ENCODE measurements at places on chromosomes 1 and 21.
A peak's percentile ranks its signal among the peaks of the same experiment; 100 is the strongest.

- no peak for DNase-seq
These were observed 25.5 kb upstream of the CREG1 start for GRCh38 chr1:167578939-167579521.

GRCh38 chr1:4061521-4062031 lies 161.5 kb upstream of the C1orf174 start:
- no peak for DNase-seq

- DNase-seq = peak; percentile 52
These were observed 25.5 kb downstream of the CD34 start for GRCh38 chr1:207885129-207886032.

DNA sequence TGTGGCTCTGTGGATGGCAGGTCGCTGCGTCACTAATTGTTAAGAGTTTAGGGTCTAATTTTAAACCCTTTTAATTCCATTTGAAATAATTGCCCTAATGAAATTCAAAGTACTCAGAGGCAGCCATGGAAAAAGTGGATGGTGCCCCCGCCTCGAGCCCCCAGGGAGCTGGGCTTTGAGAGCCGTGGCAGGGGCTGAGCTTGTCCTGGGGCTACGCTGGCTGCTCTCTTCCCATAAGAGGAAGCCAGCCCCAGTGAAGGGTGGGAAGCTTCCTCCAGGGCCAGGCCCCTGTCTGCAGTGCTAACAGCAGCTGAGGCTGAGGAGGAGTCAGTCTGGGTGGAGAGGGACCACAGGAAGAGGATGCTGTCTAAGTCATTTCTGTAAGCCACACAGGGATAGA lies 315.0 kb upstream of the POU3F1 start:
- DNase-seq = no peak

GRCh38 chr1:55747408-55747841 lies 532.3 kb upstream of the USP24 start:
- DNase-seq = no peak

- DNase-seq = no peak
These were observed 11.2 kb downstream of the SFT2D2 start for GRCh38 chr1:168236836-168237611.

DNA sequence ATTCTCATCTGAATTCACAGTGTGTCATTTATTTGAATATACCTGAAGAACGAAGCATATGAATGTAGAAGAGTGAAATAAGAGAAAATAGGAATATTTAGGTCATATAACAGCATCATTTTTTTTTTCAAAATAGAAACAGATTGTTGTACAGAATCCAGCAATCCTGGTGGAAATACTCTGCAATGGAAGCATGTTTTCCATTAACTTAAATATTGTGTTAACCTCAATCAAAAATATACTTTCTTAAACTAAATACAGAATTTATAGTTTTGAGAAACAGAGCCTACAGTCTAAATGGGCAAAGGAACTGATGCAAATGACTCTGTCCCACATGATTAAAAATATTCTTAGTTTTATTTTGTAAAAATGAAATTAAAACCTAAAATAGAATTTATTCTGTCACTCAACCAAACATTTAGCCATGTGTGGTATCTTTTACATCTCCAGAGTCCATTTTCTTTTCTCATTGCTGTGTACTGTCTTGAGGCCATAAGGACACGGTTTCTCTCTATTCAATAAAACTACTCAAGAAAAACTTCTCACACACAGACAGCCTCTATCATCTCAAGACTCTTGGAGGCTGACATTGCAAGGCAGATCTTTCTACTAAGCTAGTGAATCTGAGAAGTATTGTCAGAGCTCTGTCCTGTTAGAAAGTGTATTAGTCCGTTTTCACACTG lies 322.6 kb downstream of the LTN1 start:
- DNase-seq = no peak

- DNase-seq = no peak
These were observed 51.2 kb downstream of the B3GALT5 start for GRCh38 chr21:39663742-39664492.

GRCh38 chr1:42258218-42258617 lies 76.8 kb downstream of the FOXJ3 start:
- DNase-seq = no peak

DNA sequence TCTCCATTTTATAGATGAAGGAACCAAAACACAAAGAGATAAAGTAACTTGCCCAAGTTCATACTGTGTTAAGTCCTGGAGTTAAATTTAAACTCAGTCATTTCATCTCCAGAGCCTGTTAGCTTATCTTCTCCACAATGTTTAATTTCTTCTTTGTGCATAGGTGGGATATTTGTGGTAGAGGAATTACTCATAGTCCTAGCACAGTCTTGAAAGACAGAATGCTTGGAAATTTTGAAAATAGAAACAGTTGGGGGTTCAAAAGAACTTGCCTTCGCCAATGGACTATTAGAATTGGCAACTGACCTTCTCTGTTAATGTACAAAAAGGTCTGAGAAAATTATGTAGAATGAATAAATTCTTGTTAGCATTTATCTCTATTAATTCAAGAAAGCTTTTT lies 832.0 kb upstream of the PRMT6 start:
- DNase-seq = no peak

DNA sequence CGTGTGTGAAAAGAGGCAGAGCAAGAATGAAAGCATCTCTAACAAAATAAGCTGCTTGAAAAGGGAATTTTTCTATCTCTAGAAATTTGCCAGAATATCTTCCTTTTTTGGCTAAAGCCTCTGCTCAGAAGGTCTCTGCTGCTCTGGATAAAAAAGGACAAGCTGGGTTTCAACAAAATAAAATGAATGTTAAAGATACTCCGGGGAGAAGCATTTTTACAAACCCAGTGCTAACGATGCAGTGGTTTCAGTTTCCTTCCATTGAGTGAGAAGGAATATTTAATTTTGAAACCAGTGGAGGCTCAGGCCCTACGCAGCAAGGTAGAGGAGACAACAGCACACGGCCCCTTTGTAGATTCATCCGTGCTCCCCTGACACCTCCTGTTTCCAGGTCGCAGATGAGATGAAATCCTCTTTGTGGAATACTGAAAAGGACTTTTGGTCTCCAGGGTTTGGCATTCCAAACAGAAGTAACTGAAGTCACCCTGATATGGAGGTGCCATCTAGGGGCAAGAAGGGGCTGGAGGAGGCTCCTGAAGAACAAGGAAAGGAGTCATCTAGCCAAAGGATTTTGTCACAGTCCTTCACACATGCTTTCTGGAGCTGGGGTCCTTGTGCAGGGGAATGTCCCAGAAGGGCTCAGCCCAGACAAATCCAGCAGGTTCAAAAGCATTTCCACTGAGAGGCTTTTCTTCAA lies 65.7 kb upstream of the SYT6 start:
- no peak for DNase-seq

- DNase-seq = no peak
These were observed 272.9 kb downstream of the ADGRL2 start for GRCh38 chr1:82073659-82074058.

DNA sequence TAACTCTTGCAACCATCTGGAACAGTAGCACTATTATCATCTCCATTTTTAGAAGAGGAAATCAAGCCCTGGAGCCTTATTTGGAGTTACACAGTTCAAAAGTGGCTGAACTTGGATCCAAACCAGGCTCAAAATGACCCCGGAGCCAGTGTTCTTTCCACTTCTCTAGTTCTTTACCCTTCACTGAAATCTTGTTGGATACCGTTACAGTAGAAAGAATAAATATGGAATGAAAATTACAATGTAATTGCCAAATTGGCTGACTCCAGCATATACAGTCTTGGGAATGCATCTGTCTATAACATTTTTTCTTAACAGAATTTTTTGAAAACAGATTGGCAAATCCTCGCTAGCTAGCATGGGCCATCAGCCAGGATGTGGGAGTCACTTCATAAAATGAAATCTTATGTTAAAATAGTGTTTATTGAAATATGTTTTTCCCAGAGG lies 261.4 kb downstream of the CTH start:
- DNase-seq = no peak

DNA sequence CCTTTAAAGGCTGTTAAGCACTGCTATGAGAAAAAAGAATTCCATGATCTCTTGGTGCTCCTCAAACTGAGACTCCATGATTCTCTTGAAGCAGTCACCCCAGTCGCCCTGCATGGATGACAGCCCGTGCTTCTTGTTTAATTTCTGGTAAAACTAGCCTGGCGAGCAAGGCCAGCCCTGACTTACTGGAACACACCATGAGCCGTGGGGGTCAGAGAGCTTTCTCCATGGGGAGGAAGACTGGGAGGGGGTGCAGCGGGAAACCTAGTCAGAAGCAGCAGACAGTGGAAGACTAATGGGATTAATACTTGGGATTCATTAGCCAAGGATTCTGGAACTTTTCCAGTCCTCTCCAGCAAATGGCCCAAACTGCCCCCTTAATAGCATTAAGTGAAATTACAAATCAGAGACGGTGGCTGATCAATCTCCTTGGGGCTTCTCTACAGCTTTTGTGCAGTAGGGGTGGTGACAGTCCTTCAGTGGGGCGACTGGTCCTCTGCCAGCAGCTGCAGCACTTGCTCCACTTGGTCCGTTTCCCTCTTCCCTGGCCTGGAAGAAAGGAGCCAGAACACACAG lies 57.2 kb upstream of the LRRN2 start:
- no peak for DNase-seq

DNA sequence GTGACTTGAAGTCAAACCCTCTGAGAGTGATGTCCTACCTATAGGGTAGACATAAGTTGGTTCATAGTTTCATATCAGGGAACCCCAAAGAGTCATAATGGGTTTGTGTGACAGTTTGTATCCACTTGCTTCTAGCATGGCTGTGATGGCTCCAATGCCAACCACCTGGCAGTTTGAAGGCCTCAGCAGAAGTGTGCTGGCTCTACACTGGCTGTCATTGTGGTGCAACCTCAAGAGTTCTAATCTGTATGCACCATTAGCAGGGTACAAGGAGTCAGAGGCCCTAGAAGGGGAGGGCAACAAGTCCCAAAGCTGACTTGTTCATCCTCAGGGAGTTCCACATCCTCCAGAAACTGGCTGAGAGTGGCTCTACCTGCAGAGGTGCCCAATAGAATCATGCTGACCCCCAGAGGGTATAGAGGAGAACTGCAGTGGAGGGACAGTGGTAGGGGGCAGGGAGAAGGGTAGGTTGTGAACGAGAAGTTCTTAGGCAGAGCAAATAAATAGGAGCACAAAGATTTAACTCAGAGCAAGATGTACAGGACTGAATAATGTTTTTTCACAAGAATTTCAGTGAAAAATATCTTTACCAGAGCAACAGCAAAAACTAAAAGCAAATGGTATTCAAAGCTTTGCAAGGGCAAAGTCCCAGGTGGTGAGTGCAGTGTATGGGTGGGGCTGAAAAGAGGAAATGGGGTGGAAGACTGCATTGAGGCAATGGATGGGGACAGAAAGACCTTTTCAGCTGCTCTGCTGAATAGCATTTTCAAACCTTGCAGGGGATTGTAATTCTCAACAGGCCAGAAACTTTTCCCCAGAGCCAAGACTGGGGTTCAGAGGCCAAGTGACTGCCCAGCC lies 3.2 kb downstream of the FCRL2 start:
- DNase-seq = no peak

DNA sequence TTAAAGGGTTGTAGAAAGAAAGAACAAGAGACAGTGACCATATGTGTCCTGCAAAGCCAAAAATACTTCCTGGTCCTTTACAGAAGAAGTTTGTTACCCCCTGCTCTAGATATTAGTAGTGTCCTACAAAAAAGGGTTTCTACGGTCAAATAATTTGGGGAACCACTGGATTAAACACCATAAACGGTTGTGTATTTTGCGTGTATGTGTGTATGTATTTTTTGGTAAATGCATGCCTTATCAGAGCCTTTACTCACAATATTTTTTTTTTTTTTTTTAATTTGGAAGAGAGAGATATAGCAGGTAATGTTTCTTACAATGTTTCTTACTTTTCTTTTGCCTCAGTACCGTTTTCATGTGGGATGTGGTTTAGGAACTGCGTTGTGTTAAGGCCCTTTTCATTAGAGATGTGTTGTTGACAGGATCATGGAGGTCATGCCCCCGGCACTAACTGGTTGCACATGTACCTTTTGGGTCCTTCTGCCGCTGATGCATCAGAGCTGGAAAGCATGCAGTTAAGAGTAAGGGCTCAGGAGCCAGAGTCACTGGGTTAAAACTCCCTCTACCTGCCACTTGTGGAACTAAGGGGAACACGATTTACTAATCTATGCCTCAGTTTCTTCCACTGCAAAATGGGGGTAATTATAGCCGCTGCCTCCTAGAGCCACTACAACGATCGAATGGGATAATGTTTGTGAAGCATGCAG lies 234.6 kb upstream of the KAZN start:
- no peak for DNase-seq

GRCh38 chr1:244917073-244917670 lies 52.8 kb upstream of the HNRNPU start:
- DNase-seq = no peak

DNA sequence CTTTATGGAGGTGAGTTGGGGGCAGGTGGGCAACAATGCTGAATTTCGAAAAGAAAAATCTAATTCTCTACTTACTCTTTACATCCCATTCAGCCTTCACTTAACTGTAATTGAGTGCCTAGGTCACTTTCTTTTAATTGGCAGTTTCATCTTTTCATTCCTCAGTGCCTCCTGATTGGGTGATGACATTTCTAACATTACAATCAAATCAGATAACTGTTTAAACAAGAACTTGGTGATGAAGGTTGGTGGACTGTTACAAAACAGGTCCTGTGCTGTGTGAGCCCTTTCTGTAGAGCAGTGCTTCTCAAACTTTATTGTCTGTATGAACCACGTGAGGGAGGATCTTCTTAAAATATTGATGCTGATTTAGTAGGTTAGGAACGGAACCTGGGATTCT lies 40.1 kb upstream of the KCNQ4 start:
- no peak for DNase-seq

GRCh38 chr21:28827422-28827821 lies 165.3 kb downstream of the LTN1 start:
- DNase-seq = no peak

GRCh38 chr1:233349137-233349536 lies 21.6 kb downstream of the MAP3K21 start:
- DNase-seq = no peak

DNA sequence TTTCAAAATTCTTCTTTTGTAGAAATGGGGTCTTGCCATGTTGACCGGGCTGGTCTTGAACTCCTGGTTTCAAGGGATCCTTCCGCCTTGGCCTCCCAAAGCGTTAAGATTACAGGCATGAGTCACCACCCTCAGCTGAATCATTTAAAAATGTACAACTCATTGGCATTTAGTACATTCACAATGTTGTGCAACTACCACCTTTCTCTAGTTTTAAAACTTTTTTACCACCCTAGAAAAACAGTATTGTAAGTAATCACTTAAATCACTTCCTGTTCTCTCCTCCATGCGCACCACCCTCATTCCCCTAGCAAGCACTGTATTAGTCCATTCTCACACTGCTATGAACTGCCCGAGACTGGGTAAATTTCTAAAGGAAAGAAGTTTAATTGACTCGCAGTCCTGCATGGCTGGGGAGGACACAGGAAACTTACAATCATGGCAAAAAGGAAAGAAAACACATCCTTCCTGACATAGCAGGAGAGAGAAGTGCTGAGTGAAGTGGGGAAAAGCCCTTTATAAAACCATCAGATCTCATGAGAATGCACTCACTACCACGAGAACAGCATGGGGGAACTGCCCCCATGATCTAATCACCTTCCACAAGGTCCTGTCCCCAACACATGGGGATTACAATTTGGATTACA lies 14.4 kb upstream of the THEM5 start:
- DNase-seq = no peak

- no peak for DNase-seq
These were observed 161.7 kb downstream of the ROR1 start for GRCh38 chr1:63935553-63935952.

- peak; percentile 37 for DNase-seq
These were observed 9.8 kb downstream of the ITSN1 start for GRCh38 chr21:33651965-33652680.

Measured in SHP77 (cell line).